ENCODE measurements at places on chromosomes 5 and 9.

DNA sequence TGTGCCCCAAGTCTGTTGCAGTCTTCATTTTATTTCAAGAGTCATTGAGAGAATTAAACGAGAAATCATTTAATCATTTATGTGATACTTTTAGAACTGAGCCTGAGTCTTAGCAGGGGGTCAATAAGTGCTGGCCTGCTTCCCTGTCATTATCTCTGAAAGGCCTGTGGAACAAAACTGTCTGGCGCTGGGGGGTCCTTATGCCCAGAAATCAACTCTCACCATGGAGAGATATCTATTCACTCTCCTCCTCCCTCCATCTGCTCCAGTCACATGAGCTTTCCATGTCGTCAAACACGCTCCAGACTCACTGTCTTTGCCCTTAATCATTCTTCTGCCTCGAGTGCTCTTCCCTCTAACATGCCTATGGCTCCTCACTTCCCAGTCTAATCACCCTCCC lies 136.8 kb downstream of the ESM1 start:
- DNase-seq, result peak; percentile 74

DNA sequence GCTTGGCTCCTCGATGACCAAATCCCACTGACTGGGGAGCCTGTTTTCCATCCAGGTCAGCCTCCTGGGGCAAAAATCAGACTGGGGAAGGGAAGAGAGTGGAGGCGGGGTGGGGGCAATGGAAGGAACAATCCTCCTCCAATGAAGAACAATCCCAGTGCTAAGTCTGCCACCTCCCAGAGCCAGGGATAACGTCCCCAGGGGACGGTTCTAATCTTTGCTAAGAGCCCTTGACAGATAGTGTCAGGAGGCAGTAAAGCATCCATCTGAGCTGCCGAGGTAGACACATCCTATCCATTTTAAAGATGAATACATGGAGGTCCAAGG lies 298.5 kb upstream of the MSX2 start:
- peak; percentile 1 for DNase-seq

GRCh38 chr9:137480686-137481683 lies 21.9 kb upstream of the NSMF start:
- no peak for DNase-seq

- no peak for DNase-seq
These were observed 4.9 kb downstream of the DAPK1 start for GRCh38 chr9:87502391-87503221.

- DNase-seq, result no peak
These were observed 63.9 kb downstream of the GCNT4 start for GRCh38 chr5:74988273-74988983.

DNA sequence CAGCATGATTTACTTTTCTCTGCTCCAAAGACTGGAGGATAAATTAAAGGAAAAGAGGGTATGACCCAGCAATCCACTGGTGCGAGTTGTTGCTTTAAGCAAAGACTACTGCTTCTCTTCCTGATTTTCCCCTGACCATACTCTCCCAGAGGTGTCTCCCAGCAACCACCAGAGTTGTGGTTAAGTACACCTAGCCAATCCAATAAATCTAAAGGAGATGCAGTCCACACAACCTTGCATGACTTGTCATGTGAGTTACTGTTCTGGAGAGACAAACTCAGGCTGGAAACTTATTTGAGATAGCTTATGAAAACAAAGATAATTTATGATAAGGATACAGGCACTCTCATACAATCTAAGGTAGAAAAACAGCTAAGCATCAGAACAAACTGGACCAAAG lies 11.9 kb downstream of the TMC1 start:
- DNase-seq, result no peak

GRCh38 chr5:14036947-14037346 lies 92.5 kb upstream of the DNAH5 start:
- DNase-seq, result no peak

DNA sequence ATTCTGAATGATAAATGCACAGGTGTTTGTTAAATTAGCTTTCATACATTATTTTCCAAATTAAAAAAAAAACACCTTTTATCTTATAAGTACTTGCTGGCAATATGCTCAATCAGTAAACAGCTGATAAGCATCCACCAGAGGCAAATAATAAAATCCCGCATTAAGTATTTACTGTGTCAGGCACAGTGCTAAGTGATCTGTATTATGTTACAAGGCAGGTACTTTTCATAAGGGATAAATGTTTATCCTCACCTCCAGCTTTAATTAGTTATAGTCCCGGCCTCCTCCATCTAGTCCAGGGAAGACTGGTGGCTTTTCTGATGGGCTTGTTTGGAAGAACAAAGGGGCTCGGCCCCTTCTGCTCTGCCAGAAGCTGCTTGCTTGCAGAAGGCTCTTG lies 40.1 kb downstream of the PFDN1 start:
- no peak for DNase-seq

DNA sequence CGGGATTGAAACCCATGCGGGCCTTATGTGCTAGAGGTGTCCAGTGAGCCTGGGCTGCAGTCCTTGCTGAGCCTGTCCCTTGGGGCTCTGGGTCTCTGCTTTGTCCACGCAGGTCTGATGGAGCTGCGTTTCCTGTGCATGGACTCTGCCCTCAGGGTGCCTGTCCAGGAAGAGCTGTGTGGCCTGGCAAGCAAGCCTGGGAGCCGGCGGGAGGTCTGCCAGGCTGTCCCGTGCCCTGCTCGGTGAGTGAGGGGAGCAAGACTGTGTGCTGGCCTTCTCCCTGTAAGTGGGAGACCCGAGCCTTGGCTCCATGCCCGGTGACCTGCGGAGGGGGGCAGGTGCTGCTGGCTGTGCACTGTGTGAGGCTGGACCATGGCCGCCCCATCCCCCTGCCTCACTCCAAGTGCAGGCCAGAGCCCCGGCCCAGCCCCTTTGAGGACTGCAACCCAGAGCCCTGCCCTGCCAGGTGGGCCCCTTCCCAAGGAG lies 11.2 kb upstream of the CACFD1 start:
- no peak for DNase-seq

GRCh38 chr9:21413151-21413550 lies 4.2 kb downstream of the IFNA8 start:
- no peak for DNase-seq

GRCh38 chr9:1538301-1538700 lies 476.8 kb upstream of the SMARCA2 start:
- no peak for DNase-seq

DNA sequence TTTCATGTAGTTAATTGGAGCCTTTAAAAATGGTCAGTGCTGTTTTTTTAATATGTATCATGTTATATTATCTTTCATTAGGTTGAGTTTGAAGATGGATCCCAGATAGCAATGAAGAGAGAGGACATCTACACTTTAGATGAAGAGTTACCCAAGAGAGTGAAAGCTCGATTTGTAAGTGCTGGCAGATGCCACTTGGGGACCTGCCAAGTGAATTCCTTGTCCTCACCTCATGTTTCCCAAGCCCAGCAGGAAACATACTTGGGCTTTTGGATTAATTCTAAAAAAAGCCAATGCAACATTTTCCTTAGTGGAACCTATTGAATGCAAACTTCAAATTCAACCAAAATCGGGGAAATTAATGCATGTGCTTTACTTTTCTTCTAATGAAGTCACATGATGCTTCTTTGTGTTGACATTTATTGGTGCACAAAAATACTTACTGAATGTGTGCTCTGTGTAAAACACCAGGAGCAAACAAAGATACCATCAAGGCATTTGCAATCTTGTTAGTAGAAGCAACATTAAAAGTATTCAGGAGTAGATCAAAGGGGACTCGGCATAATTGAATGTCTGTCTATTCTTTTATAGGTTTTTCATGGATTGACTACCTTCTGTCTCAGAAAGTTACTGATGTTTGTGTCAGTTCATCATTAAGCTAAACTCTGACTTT lies 412.1 kb downstream of the KDM4C start:
- DNase-seq, result no peak

DNA sequence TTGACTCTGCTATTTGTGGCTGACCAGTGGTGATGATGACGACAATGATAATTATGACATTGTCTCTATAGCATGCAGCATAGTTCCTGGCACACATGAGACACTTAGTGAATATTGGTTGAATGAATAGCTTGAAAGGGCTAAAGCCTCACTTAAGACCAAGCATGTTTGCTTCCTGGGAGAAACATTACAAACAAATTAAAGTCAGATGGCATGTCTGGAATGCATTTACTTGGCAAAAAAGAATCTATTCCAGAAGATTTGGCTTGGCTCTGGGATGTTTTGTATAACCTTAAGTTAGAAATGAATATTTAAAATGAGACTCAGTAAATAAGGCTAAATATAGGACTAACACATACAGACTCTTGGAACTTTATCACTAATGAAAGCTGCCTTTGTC lies 21.6 kb downstream of the GAS1 start:
- DNase-seq, result no peak

GRCh38 chr5:473551-474192 lies 30.7 kb downstream of the EXOC3 start:
- peak; percentile 24 for DNase-seq

DNA sequence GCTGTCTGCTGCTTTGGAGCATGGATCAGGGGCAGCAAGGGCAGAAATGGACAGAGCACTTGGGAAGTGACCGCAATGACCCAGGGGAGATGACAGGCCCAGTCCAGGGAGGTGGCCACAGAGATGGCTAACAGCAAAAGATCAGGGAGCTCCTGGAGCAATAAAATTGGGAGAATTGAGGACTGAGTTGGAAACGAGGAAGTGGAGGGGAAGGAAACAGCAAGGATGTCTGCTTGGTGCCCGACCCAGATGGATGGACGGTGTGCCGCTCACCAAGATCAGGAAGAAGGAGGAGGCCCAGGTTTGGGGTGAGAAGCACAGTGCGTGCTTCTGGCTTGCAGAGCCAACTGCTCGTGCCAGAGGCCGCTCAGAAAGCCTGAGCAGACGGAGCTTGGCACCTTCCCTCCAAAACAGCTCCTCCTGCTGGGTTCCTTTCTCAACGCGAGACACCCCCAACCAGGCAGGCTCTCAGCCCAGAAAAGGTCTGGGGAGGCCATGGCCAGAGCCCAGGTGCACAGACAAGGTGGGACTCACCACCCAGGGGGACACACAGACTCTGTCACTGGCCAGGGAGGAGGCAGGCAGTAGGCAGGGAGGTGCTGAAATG lies 1.7 kb upstream of the SLC34A1 start:
- DNase-seq, result no peak

DNA sequence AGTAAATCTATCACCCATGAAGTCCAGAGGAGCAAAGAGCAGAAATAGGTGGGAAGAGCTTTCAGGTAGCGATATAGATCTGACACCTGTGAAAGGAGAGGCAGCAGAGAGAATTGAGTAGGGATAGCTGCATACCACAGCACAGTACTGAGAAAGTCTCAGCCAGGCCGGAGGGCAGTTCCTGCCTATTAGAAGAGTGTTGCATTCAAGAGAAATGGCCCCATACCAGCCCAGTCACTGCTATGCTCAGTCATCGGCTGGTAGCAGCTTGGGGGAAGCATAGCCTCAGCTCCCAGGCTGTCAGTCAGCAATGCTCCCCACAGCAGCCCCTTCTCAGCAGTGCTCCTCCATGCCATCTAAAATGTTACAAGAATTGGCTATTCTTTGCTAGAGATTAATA lies 285.1 kb upstream of the CDH6 start:
- DNase-seq, result no peak

- no peak for DNase-seq
These were observed 163.9 kb upstream of the CLINT1 start for GRCh38 chr5:158022837-158023236.

DNA sequence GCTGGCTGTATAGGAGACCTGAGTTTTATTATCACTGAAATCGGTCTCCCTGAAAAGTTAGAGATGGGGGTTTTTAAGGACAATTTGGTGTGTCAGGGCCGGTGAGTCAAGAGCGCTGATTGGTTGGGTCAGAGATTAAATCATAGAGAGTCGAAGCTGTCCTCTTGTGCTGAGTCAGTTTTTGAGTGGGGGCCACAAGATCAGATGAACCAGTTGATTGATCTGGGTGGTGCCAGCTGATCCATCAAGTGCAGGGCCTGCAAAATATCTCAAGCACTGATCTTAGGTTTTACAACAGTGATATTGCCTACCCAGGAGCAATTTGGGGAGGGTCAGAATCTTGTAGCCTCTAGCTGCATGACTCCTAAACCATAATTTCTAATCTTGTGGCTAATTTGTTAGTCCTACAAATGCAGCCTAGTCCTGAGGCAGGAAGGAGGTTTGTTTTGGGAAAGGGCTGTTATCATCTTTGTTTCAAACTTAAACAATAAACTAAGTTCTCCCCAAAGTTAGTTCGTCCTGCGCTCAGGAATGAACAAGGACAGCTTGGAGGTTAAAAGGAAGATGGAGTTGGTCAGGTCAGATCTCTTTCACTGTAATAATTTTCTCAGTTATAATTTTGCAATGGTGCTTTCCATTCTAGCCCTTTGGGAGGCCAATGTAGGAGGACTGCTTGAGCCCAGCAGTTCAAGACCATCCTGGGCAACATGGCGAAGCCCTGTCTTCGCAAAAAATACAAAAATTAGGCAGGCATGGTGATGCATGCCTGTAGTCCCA lies 31.6 kb upstream of the RFK start:
- no peak for DNase-seq

DNA sequence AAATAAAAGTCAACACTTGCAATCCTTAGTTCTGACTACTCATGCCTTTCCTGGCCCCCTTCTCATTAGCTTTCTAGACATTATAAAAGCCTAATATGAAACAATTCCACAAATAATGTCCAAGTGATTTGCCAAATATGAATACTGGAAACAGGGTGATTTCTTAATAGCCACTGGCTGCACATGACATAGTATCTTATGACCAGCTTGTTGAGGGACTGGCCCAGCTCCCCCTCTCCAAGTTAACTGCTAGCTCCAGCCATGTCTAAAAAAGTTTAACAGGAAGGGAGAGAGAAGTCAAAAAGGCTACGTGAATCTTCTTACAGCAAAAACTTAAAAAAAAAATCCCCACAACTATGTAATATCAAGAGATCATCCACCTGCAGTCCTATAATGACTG lies 1.5 kb downstream of the CERT1 start:
- no peak for DNase-seq

- DNase-seq, result peak; percentile 55
These were observed 229.7 kb downstream of the MELK start for GRCh38 chr9:36802201-36802920.

DNA sequence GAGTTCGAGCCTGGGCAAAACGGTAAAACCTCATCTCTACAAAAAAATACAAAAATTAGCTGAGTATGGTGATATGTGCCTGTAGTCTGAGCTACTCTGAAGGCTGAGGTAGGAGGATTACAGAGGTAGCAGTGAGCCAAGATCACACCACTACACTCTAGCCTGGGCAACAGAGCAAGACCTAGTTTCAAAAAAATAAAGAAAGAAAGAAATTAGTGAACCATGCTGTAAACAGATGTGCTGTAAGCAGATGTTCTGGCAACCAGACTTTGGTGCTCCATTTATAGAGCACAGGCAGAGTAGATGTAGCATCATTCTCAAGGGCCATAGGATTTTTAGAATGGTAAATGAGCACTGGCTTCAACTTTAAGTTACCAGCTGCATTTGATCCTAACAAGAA lies 115.4 kb downstream of the ST8SIA4 start:
- DNase-seq, result no peak

Measured in NCI-H345 (cell line).